ENCODE measurements at places on chromosomes 13 and 19.

GRCh38 chr13:80361883-80362327, 21.0 kb upstream of the SPRY2 start:
- no peak for DNase-seq

DNA sequence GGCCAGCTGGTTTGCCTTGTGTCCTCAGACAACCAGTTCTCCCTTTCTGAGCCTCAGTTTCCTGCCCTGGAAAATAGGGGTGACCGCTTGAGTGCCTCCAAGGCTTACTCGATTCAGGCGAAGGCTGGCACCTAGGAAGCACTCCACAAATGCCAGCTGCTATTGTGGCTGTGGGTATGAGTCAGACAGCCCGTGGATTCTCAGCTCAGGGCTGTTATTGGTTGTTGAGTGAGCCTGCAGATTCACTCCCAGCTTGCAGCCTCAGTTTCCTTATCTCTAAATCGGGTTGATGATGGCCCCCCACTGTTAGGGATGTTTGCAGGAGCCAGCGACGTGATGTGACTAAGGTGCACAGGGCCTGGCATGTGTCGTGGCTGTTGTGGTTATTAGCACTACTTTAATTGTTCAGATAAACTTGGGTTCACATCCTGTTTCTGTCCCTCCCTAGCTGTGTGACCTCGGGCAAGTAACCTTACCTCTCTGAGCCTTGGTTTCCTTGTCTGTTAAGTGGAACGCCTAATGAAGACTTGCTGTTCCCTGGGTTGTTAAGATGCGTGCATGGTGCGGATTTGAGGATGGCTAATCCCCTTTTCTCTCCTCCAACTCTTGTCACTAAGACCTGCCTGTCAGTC, 2.4 kb downstream of the MARK4 start:
- DNase-seq, result no peak

- peak; percentile 72 for DNase-seq
Measured at GRCh38 chr19:40420766-40421765, 4.7 kb downstream of the SERTAD1 start.

GRCh38 chr13:42084722-42085121, 36.3 kb downstream of the DGKH start:
- no peak for DNase-seq

DNA sequence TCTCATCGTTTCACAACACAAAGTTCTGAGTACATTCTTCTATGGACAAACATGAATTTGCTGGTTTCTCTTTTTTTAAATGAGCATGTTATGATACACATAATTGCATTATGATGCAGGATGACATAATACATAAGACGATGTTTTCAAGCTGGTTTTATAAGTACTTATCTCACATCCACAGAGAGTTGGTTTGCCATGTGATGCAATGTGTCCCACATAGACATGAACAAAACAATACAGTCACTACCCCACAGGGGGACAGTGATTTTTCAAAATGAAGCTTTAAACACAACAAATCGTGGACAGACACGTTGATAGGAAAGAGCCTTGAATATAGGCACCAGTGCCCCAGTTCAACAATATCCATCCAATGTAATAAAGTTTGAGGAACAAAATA, 447.1 kb downstream of the KLF12 start:
- no peak for DNase-seq
